ENCODE measurements at places on chromosomes 13 and 19.

- peak; percentile 77 for DNase-seq
These were observed 24.2 kb downstream of the C2CD4C start for GRCh38 chr19:384799-385169.

DNA sequence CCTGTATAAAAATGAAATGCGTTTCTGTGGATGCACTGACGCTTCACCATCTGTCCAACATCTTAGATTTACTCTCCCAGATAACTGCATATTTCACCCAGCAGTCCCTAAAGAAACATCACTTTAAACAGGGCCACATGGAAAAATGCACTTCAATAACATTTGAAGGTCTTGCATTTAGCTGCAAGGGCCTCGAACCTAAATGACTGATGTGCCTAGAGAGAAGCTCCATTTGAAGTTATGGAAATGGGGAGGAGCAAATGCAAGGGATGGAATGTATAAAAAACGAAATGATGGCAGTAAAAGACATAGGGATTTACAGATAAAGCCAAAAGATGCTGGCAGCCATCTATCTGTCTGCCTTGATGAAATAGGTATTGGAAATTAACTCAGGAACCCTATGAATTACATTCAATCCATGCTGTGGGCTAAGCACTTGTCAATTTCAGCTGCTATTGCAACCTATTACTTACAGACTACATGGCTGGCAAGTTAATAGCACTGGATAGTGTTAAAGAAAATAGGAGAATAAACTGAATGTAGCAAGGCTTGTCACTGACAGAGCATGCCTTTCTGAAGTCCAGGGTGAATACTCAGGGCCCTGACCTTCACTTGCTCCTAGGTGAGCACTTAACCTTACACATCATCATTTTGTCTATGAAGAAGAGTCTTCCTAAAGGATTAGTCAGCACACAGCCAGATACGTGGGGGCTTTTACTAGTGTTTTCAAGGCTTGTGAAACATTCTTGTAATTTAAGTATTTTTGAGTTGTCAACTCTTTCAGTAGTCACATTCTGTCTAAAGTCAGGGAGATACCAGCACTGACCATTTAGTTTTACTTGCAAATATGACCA is 963.4 kb downstream of the PCDH17 start:
- DNase-seq = no peak

DNA sequence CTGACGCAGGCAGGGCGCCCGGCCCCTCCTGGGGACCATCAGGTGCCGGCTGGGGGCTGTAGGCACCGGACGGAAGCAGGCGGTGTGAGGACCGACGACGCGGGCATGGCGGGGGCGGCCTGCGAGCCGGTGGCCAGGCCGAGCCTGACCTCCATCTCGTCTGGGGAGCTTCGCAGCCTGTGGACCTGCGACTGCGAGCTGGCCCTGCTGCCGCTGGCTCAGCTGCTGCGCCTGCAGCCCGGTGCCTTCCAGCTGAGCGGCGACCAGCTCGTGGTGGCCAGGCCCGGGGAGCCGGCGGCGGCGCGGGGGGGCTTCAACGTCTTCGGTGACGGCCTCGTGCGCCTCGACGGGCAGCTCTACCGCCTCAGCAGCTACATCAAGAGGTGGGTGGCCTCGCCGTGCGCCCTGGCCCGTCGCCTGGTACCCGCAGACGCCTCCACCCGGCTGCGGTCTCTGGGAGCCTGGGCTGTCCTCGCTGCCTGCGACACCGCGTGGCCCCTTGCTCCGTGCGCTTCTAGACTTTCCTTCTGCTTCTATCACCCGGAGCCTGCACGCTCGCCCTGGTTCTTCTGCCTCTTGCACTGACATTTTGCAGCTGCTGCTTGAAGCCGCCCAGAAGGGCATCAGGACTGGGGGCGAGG is 460 bp downstream of the MEDAG start:
- DNase-seq = peak; percentile 18

- DNase-seq = no peak
These were observed 38.9 kb downstream of the SOX1 start for GRCh38 chr13:112105892-112106291.

All from thyroid gland (tissue), 4 donors.